ENCODE measurements at places on chromosomes 1 and 21.

DNA sequence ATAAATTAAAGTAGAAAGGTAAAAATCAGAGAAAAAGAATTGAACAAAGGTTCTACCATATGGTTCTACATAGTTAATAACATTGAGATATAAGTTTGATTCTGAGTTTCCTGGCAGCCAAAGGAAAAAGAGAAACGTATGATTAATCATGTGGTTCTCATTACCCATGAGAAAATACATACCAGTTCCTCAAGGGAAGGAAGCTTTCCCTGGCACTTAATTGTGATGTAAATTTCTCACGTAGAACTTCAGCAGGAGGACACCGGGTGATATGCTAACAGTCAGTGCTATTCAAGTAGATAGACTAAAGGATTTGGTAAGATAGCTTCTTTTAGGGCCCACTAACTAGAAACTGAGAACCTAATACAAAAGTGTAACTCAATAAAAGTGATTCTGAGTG lies 218.5 kb downstream of the NFIA start:
- no peak for DNase-seq

DNA sequence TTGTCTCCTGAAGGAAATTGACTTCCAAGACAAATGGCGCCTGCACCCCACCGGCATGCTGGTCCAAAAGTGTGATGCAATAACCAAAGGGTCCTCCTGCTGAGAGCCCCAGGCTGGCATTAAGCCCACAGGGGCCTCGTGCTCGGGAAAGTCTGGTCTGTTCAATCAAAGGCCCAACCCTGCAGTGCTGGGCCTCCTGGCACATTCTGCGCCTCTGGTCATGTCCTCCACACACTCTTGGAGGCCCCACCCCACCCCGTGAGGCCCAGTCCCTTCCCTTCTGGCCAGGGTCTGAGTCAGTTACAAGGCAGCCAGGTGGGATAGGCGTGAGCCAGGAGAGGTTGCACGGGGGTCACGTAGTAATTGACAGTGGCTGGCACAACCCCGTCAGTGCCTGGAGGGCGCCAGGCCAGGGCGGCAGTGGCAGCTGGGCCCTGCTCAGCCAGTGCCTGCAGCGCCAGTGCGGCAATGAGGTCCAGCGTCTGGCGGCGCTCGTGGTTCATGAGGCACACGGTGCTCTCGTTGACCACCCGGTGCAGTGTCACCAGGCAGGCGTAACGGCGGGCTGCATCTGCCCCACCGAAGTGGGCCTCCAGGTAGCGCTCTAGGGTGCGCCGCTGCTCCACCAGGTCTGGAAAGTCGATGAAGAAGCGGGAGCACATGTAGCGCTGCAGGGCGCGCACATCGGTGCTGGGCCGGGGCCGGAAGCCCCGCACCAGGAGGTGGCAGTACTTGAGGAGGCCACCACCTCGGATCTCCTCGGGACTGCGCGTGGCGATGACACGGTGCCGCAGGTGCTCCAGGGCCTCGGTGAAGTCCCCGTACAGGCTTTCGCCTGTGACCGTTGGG lies 6.8 kb downstream of the TENT5B start:
- no peak for DNase-seq

DNA sequence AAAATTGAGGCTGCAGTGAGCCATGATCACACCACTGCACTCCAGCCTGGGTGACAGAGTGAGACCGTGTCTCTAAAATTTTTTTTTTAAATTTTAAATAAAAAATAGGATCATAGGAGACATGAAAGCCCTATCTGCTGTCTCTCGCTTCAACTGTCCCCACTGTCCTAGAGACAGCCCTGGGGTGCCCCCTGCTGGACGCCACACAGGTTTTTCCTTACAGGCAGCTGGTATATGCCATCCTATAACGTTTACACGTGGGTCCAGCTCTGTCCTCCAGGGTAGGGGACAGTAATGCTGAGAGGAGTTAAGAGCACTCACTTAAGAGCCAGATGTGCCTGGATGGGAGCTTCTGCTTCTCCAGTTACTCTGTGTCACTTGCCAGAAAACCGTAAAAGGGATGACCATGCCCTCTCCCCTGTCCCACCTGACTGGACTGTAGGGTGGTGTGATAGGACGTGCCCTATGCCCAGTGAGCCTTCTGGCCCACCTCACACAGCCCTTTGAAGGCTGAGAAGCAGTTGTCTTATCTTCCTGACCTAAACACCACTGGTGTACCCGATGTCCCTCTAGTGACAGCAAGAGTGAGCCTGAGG lies 8.5 kb downstream of the FBXO2 start:
- peak; percentile 85 for DNase-seq

- DNase-seq = peak; percentile 67
Observed at GRCh38 chr21:45029298-45029947, 45.0 kb upstream of the ADARB1 start.

GRCh38 chr1:84538599-84538998 lies 32.2 kb upstream of the GNG5 start:
- no peak for DNase-seq

DNA sequence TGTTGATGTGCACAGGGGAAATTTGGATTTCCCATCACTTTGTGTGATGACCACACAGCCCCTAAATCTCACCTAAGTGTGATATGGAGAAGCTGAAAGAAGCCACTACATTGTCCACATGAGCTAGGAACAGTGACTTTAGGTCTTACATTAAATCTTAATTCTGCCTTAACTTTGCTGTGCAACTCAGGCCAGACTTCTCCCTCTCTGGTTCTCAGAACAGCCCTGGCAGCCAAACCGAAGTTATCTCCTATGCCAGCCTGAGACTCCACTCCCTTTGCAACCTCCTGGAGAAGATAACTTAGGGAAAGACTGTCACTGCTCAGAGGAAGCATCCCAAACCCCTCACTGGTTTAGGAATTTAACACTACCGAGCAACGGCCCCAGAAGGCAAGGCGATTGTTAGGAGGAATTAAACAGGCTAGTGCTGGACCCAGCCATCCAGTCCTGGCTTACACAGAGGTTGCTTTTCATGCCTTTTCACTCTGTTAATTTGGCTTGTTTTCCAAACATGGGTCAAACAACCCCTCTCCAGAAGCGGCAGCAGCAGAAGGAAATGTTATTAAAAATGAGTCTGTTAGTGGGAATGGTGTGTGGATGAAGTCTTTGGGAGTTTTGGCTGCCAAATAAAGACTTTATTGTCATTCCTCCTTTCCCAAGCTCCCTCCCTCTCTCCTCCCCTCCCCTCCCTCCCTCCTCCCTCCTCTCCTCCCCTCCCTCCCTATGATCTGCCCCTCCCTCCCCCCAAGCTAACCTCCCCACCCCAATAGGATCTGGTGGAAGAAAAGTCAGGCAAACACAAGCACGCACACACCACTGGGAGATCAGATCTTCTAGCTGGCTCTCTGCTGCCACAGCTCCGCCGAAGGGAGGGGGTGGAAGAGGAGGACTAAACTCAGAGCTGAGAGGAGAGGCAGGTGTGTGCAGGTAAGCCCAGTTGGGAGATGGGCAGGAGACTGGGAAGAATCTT lies at the start of gene PRELP:
Gene PRELP, plus strand, starts transcription at position 795 of the 970 bp plus-strand sequence. CDS start 7,379 bp downstream, outside the sequence.
- peak; percentile 54 for DNase-seq

DNA sequence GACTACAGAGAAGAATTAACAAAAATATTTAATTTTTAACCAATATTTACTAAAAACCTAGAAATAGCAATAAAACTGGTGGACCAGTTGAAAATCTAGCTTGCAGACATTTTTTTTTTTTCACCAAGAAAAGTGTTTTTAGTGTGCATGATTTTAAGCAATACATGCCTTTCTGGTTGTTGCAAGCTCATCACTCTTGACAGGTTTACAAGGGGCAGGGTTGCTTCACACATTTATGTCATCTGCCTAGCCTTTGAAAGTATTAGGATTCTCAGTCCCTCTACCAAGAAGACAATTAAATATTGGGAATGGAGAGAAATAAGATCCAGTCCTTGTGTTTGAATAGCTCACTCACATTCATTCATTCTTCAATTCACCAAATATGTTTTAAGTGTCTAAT lies 53.8 kb upstream of the LYPLAL1 start:
- DNase-seq = no peak

GRCh38 chr1:172165403-172165802 lies 255.1 kb upstream of the C1orf105 start:
- DNase-seq = no peak

DNA sequence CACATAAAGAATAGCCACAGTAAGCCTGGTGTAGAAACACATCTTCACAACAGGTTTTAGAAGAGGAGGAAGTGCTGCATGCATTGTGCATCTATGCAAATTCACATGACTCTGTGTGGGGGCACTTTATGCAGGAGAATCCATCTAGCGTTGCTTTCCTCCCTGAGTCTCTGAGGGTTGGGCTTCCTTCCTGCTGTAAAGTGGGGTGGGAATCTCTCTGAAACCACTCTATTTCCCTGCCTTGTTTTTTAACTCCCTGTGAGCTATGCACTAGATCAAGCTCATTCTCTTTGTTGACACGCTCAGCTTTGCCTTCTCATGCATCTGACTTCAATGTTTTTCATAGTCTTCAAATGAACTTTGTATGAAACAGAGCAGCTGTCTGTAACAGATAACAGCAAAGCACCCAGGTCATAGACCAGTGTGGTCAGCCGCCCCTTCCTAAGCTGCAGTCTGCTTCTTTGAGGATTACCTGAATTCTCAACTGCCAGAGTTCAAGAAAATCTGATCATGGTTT lies 102.7 kb upstream of the DPH5 start:
- DNase-seq = no peak

GRCh38 chr1:155064111-155064831 lies 731 bp downstream of the EFNA4 start:
- DNase-seq = no peak

DNA sequence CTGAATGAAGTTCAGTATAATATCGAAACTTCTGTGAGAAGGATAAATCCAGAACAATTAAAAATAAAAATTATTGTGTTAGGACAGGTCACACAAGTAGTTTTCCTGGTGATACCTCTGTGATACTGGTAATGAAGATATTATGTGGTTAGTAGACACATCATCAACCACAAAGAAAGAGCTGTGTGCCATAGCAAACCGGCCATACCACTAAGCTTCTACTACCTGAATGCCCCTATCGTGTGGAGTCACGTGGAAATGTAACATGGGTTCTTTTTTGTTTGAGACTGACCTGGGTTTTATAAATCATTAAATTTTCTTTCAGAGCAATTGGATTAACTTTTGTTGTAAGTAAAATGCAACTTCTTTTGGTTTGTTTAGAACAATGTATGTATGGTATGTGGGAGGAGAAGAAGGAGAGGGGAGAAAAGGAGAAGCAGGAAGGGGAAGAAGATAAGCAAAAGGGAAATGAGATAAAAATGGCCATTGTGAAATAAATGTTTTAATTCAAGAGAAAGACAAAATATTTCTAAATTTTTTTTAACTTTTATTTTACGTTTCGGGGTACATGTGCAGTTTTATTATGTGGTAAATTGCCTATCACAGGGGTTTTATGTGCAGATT lies 58.2 kb upstream of the LRRC8B start:
- no peak for DNase-seq

GRCh38 chr21:22561946-22562345 lies 1563.7 kb downstream of the NCAM2 start:
- no peak for DNase-seq

GRCh38 chr21:45200581-45201296 lies 87.0 kb downstream of the POFUT2 start:
- no peak for DNase-seq

DNA sequence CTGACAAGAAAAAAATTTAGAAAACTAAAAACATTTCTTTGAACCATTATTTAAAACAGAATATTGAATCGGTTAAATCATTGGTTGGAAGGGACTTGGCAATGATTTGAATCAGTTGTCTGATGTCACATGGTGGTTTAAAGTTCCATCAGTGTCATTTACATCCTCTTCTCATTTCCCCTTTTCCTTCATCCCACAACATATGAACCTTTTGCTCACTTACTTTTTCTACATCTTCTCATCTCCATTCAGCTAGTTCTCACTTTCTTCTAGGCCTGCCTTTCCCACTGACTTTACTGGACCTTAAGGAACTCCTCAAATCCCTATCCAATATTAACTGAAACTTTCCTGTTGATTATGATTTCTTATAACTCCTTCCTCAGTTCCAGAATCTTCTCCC lies 58.5 kb downstream of the PHACTR4 start:
- no peak for DNase-seq

GRCh38 chr1:197435224-197435623 lies 167.2 kb downstream of the CRB1 start:
- DNase-seq = peak; percentile 95

DNA sequence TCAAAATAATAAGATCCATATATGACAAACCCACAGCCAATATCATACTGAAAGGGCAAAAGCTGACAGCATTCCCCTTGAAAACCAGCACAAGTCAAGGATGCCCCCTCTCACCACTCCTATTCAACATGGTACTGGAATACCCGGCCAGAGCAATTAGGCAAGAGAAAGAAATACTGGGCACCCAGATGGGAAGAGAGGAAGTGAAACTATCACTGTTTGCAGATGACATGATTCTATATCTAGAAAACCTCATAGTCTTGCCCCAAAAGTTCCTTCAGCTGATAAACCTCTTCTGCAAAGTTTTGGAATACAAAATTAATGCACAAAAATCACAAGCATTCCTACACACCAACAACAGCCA lies 442.7 kb downstream of the PTBP2 start:
- no peak for DNase-seq

DNA sequence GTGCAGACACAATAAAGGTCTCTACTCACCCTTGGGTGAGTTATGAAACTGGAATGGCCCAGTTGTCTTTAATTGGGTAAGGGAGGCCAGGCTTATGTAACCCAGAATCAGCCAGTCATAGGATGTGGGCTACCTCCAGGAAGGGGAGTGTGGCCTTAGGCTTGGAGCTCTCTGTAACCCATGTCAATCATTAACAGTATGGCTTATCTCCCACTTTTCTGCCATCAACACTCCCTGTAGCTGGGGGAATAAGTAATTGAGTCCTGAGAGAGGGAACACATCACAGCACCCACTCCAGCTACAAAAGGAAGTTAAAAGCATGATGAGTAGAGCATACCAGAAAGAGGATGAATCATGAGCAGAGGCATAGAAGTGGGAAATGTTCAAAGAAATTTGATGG lies 327.0 kb upstream of the DUSP10 start:
- DNase-seq = no peak

- no peak for DNase-seq
Observed at GRCh38 chr1:230459465-230459864, 33.3 kb upstream of the PGBD5 start.

- no peak for DNase-seq
Observed at GRCh38 chr1:38038861-38039260, 7.7 kb downstream of the POU3F1 start.

GRCh38 chr1:110465038-110465813 lies 14.3 kb downstream of the PROK1 start:
- peak; percentile 23 for DNase-seq

- no peak for DNase-seq
Observed at GRCh38 chr1:29195881-29196291, 14.2 kb upstream of the SRSF4 start.

GRCh38 chr1:221241157-221241556 lies 361.9 kb downstream of the HLX start:
- no peak for DNase-seq

- DNase-seq = no peak
Observed at GRCh38 chr1:165481820-165482532, 37.0 kb upstream of the RXRG start.

- DNase-seq = no peak
Observed at GRCh38 chr1:226951286-226952117, 11.4 kb downstream of the COQ8A start.

DNA sequence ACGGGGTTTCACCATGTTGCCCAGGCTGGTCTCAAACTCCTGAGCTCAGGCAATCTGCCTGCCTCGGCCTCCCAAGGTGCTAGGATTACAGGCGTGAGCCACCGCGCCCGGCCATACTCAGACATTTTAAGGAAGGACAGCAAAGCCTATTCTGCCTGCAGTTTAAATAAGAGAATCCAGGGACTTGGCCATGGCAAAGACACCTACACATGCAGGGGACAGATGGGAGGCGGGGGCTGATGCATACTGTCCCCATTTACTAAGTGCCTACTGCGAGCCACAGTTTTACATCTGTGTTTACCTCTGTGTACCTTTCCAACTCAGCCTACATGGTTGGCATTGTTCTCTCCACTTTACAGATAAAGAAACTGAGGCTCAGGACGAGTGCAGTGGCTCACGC lies 25.4 kb downstream of the LDLRAD2 start:
- no peak for DNase-seq

Data from brain (organoid and tissue), 16 donors.